ENCODE measurements at places on chromosomes 1 and 21.

DNA sequence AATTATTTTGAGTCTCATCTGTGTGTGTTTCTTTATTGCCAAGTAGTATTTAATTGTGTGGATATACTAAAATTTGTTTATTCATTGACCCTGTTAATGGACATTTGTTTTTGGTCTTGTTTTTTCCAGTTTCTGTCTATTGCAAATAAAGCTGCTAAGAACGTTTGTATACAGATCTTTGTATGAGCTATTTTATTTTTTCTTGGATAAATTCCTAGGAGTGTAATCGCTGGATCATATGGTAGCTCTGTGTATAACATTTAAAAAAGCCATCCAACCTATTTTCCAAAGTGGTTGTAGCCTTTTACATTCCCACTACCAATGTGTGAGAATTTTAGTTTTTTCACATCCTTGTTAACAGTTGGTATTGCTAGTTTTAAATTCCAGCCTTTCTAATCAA, 382.7 kb upstream of the USP24 start:
- no peak for DNase-seq

DNA sequence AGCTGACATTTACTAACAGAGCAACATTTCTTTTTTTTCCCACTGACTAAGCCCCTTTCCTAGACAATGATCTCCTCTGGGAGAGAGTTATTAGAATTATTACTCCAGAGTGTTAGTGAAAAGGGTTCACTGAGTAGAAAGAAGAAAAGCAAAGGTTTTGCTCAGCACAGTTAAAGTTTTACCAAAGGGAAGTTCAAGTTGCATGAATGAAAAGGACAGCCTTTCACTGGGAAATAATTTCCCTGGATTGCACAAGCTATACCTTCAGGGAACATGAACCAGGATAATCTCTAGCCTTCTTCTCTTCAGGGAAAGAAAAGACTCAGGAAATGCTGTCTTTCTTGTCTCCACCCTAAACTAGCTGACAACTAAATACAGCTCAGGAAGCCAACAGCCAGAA, 71.4 kb upstream of the ESRRG start:
- no peak for DNase-seq

GRCh38 chr1:157961805-157962762, 31.4 kb upstream of the KIRREL1 start:
- no peak for DNase-seq

DNA sequence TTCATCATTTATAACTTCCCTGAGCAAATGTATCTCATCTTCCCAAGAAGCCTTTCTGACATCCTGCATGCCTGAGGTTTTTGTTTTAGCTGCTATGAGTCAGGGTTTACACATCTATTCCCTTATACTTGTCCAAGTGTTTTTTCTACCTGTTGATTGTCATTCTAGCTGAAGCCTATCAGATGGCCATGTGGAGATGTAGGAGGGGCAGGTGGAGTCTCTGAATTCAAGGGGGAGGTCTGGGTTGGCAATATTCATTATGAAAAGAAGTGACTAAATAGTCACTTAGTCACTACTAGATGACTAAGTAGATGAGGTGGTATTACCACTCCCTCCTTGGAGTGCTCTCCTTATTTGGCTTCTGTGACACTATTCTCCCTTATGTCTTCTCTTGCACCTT, 52.4 kb downstream of the XCL1 start:
- no peak for DNase-seq

GRCh38 chr1:66176012-66176715, 357.8 kb upstream of the SGIP1 start:
- no peak for DNase-seq

- DNase-seq: no peak
These were observed 317.2 kb upstream of the NFIA start for GRCh38 chr1:60765204-60765603.
